ENCODE measurements at places on chromosomes 1 and 21.
A peak's percentile ranks its signal among the peaks of the same experiment; 100 is the strongest.

DNA sequence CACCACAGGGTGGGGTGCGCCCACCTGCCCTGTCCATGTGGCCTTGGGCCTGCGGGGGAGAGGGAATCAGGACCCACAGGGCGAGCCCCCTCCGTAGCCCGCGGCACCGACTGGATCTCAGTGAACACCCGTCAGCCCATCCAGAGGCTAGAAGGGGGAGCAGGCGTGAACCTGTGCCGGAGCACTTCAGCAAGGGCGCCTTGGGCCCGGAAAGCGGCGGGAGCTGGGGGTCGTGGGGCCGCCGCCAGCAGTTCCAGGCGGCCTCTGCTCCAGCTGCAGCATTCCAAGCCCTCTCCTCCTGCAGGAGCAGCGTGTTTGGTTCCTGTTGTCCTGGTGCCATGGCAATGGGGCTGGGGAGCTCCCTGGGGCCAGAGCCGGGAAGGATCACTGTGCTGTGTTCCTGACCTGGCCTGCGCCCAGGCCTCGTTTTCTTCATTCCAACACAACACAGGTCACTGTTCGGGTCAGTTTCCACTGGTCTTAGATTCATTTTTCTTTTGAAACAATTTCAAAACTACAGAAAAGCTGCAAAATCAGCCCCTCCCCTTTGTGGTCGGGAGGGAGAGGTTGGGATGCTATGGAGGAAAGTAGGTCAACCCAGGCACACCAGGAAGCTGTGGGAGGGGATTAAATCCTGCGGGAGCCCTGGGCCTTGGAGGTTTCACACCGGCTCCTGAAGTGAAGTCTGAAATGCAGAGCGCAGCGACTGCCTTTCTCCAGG lies 18.8 kb downstream of the SLX9 start:
- DNase-seq = no peak

DNA sequence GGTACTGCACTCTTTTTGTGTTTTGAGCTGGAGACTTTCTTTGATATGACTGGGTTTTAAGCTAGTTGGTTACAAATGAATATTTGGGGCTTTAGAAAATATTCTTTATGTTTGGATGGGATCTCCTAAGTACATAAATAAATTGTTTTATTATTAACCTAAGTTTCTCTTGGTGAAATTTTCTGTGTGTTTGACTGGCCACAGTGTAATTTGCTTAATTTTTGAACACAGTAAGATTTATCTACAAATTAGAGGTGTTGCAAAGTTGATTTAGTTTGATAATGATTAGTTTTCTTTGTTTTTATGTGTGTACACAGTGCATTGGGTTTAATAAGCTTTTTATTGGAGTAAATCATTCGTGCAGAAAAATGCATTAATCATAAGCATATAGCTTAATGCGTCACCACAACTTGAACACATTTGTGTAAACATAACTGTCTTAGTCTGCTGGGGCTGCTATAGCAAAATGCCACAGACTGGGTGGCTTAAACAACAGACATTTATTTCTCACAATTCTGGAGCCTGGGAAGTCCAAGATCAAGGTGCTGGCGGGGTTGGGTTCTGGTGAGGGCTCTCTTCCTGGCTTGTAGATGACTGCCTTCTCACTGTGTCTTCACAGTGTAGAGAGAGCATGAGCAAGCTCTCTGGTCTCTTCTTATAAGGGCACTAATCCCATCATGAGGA lies 17.4 kb upstream of the SLC6A9 start:
- DNase-seq = no peak

DNA sequence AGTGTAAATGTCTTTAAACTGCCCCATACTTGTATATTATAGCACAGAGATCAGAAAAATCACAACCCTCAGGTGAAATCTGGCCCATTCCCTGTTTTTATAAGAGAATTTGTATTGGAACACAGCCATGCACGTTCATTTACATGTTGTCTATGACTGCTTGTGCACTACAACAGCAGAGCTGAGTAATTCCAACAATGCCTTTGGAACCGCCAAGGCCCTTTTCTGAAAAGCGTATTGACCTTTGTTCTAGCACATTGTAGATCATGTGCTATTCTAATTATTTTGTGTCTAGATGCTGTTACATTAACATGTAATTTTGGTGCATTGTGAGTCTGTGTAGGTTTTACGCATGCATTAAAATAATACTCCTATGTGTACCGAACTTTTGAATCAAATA lies 339.6 kb downstream of the CHRM3 start:
- no peak for DNase-seq

DNA sequence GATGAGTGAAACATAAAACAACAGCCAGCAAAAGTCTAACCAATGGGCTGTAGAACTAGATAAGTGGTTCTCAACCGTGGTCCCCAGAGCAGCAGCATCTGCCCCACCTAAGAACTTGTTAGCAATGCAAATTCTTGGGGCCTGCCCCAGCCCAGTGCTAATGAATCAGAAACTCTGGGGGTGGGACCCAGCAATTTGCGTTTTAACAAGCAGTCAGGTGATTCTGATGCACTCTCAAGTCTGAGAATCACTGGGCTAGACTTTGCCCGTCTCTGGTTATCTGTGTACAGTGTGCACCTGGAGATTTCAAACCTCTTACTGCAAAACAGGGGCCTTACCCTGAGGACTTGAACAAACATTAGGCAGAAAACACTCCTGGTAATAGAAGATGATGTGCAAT lies 66.5 kb downstream of the PLXNA2 start:
- no peak for DNase-seq

DNA sequence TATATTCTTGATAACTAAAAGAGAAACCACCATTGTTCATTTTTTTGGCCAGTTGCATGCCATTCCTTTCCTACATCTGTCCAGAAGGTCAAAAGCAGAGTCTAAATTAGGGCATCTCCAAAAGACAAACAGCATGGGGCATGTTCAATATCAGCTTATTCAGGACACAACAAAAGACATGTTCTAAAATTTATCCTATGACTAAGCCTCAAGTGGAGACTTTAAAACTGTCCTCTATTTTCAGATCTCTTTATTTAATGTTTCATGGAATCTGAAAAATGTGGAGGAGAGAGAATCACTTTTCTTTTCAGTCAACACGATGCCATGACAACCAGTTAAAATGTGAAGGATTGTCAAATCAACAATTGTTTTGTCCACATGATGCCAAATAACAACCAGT lies 303.4 kb upstream of the PRMT6 start:
- no peak for DNase-seq

GRCh38 chr1:109485001-109485400 lies 1.3 kb downstream of the ATXN7L2 start:
- DNase-seq = no peak

DNA sequence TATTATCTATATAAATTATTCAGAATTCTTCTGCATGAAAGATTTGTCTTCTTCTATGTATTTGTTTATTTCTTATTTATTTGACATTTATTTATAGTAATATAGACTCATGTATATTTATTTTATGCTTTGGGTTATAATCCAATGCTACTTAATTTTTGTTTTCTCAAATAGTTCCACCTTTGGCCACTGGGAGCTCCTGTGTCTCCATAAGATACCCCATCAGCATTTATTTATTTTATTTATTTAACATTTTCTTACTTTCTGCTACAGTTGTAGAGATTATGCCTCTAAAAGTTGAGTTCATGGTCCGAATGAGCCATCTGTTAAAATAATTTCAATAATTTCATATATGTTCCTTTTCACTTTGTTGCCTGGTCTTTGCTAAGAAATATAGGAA lies 289.4 kb downstream of the ADGRL2 start:
- DNase-seq = no peak

DNA sequence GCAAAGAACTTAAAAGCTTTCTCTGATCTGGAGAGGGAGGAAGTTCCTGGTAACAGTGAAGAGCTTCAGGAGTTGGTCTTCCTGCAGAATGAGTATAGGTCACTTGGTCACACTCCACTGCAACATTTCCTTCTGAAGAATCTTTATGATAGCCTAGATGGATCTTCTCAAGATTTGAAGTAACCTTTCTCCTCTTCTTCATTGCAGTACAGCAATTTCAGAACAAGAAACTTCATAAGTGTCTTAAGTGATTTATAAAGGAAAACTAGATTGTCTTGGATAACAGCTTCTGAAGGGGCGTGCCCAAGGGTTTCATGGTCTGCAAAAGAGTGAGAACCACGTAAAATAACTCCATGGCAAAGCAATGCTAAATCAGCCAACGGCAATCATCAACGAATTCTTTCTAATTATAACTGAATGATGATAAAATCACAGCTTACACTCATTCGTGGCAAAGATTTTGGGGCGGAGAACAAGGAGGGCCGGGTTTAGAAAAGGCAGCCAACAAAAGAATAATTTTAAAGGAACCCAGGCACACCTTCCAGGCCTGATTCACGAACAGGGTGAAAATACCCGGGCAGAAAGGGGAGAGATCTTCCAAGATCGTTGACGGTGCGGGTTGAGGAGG lies 53.9 kb upstream of the ASPM start:
- DNase-seq = no peak

DNA sequence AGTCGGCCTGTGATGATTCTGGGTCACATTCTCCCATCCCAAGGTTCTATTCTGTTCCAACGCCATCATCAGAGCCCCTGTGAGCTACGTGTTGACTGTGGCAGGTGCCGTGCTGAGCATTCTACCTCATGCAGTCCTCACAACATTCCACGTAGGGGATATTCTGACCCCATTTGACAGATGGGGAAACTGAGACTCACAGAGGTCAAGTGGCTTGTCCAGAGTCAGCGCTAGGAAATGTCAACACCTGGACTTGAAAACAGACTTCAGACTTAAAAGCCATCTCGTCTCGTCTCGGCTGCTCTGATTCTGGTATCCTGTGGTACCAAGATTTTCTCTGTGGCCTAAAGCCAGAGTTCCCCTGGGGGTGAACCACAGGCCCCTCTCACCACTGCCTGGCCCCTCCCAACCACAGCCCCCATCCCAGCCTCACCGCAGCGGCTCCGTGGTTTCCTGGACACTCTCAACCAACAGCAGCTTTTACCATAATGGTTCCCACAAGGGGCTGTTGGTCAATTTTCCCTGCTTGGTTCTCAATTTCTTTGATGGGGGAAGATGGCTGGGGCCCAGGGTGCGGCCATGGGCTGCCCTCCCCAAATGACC lies 39.6 kb downstream of the SDC3 start:
- no peak for DNase-seq

- no peak for DNase-seq
Measured at GRCh38 chr1:92711473-92712165, 73.3 kb downstream of the EVI5 start.

GRCh38 chr1:168556647-168557046 lies 12.8 kb upstream of the XCL2 start:
- no peak for DNase-seq

GRCh38 chr1:53575141-53575954 lies 116.1 kb downstream of the DMRTB1 start:
- DNase-seq = no peak

GRCh38 chr1:232844791-232845190 lies 39.6 kb downstream of the MAP10 start:
- DNase-seq = no peak

- DNase-seq = peak; percentile 16
Measured at GRCh38 chr1:116374353-116375147, 1.5 kb downstream of the ATP1A1 start.

GRCh38 chr1:68011657-68012375 lies 38.6 kb downstream of the DIRAS3 start:
- no peak for DNase-seq

DNA sequence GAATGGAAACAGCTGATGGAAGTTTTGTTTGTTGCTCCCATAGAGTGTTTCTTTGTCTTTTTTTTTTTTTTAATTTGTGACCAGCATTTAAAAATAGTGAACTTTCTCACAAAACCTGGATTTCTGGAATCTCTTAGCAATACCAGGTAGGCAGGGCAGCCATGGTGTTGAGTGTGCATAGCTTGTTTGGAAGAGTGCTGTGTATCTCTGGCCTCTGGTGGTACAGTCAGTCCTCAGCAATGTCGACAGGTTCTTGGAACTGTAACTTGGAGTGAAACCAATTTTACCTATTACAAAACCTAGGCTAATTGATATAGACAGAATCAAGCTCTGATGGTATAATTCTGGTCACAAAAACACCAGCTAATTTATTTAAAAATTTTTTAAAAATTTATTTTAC lies 6.7 kb downstream of the AADACL3 start:
- DNase-seq = no peak

DNA sequence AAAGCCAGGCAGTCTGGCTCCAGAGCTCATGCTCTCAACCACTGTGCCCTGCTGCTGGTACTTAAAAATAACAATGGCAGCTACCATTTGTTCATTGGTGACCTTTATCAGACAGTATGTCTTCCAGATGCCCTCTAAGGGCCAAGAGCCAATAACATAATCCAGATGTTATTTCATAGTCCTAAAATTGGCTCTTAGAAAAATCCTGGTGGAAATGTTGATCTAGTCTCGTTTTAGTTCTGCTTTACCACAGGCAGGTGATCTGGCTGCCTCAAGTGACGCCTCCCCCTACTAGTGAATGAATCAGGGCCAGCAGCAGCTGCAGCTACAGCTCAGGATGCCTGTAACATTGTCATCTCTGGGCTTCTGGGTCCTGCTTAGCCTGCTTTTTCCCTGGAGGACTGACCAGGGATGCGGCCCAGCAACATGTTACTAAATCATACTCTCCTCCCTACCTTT lies 12.6 kb upstream of the HMGN2 start:
- no peak for DNase-seq

GRCh38 chr1:94029130-94029993 lies 91.6 kb downstream of the ABCA4 start:
- no peak for DNase-seq

GRCh38 chr1:206059355-206059915 lies 6.5 kb downstream of the RHEX start:
- no peak for DNase-seq

DNA sequence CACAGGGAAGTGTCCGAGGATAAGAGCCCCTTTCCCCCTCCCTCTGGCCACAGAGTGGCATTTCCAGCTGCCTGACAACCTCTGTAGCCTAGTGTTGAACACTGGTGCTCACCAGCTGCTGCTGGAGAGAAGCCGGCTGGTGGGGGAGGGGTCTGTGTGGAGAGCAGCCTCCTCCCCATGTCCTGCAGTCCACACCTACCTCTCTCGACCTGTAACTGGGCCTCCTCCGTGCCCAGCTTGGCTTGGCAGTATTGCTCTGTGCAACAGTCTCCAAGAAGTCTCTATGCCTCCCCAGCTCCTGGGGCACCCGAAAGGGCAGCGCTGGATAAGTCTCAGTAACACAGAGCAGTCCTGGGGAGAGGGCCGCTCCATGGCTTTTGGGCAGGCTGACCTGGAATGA lies 17.0 kb downstream of the PAPPA2 start:
- no peak for DNase-seq

DNA sequence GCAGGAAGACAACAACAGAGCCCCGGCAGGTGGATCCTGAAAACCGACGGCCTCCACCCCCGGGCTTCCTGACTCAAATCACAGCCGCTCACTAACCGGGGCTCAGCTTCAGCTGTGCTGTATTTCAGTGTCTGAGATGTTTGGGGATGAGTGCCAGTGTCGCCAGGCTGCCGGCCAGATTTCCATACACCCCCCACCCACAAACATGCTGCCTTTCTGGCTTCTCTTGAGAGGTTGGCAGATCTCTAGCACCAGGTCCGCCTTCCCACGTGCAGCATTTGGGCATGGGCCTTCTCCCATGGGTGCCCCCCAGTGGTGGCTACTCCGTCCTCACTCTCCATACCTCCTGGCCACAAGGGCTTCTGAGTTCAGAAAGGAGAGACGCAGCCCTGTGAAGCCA lies 34.8 kb downstream of the KCNAB2 start:
- no peak for DNase-seq

All from T-helper 9 cell (primary cell).